Smooth muscle cell of bladder (primary cell): ENCODE measurements at places on chromosomes 11 and 22. TPM values are rescaled to one million over a fixed set of nuclear protein-coding genes. Genes with fewer than 3 reads are reported as not detected.

The KRTAP5-6 gene
- total RNA-seq: not detected in 2 replicates

The MRGPRX3 gene
- not detected in 2 replicates for total RNA-seq

The MFRP gene
- not detected in 2 replicates for total RNA-seq

The SPI1 gene
- total RNA-seq: not detected in 2 replicates

The NLRP10 gene
- 0.09 and 0.14 TPM in 2 replicates for total RNA-seq

The OR5A1 gene
- total RNA-seq: not detected in 2 replicates

The ETS1 gene
- 18.8 and 26.7 TPM in 2 replicates for total RNA-seq

The SCGB2A2 gene
- not detected in 2 replicates for total RNA-seq

The PGA5 gene
- total RNA-seq: not detected in 2 replicates

The BUD13 gene
- 10.4 and 14.0 TPM in 2 replicates for total RNA-seq

The MYEOV gene
- total RNA-seq: 0.74 and 1.00 TPM in 2 replicates

The DSCAML1 gene
- not detected in 2 replicates for total RNA-seq

The PLEKHA7 gene
- under 0.01 and 0.18 TPM in 2 replicates for total RNA-seq

The CDC45 gene
- 1.7 and 3.1 TPM in 2 replicates for total RNA-seq

The IGLL1 gene
- not detected in 2 replicates for total RNA-seq
